Activated T-helper 9 cell treated with anti-CD3 and anti-CD28 coated beads, Interleukin-2, amount 50 U/mL, for 16 hours (primary cell): ENCODE measurements at places on chromosomes 13 and 19.

- no peak for DNase-seq
Observed at GRCh38 chr19:6044056-6044805, 66.1 kb downstream of the RFX2 start.

DNA sequence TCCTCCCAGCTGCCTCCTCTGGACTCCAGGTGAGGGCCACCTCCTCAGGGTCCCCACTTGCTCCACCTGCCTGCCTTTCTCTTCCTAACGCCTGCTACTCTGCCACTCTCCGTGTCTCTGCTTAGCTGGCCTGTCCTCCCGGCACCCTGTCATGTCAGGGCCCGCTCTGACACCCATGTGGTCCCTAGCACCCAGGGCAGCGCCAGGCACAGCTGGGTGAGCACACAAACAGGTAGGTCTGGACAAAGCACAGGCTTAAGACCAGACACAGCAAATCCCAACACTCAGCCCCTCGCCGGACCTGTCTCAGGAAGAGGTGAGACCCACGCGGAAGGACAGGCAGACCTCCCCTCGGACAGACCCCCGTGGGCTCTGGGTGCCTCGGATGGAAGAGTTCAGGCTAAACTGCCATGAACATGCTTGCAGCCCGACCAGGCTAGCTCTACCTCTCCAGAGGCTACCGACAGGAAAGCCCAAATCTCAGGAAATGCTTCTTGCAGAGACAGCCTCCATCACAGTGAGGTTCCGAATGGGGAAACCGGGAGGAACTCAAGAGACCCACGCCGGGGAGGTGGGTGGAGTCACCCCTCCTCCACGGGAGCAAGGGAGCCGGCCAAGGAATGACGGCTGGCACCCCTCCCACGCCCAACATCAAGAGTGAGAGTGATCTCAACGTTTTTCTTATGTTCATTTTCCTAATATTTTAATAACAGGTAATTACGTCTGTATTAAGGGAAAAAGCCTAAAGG, 12.5 kb downstream of the ZNF787 start:
- DNase-seq = no peak

DNA sequence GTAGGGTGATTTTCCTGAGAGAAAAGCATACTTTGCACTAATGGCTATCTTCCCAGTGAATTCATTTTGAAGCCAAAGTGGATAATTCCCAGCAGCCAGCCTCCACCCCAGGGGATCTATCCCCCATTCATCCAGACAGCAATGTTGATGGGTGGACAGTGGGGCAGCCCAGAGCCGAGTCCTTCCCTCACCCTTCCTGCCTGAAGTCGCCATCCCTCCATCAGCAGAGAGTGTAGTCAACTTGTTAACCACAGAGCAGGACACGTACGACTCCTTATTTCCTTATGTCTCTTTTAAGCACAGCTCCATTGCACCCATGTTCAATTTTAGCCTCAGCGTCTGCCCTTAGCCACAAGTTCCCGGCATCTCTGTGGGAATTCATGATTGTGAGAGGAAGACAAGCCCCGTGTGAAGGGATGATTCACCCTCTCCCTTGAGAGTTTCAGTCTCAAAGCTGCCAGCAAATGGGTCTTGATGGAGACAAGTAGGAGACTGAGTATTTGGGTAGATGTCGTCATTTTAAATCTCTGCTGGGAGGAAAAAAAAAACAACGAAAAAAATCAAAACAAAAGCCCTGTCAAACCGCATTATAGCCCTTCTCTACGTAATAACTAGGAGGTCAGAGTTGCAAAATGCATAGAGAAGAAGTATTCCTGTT, 58.3 kb upstream of the MEDAG start:
- DNase-seq = no peak

DNA sequence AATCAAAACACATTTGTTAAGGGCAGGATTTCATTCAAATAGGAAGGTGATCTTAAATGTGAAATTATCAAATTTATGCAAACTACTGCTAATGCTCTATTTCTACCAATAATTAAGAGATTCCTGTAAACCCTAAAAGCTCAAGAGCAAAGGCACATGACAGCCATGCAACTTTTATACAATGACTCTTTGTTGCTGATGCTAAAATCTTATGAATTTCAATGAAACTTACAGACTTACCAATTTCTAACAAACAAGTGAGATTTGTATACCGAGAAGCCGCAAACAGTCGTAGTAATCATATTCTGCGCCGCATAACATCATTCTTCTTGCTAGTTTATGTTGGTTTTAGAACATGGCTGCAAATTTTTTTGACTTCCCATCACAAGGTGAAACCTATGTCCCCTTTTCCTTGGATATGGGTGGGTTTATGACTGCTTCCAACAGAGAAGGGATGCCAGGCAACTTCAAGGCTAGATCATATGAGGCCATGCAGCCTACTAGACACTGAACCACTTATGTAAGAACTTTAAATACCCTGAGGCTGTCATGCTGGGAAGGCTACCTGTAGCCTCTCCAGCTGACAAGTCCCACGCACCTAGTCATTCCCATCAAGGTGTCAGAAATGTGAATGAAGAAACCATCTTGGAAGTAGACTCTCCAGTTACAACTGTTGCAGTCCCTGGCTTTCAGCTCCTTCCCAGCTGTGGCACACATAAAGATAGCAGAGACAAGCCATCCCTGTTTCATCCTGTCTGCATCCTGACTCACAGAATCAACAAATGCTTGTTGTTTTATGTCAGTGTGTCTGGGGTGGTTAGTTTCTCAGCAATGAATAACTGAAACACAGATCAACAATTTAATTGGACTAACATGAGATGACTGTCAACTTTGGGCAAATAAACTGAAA, 42.0 kb downstream of the LNX2 start:
- DNase-seq = no peak

- DNase-seq = no peak
Observed at GRCh38 chr19:37997911-37998344, 90.9 kb downstream of the SIPA1L3 start.

DNA sequence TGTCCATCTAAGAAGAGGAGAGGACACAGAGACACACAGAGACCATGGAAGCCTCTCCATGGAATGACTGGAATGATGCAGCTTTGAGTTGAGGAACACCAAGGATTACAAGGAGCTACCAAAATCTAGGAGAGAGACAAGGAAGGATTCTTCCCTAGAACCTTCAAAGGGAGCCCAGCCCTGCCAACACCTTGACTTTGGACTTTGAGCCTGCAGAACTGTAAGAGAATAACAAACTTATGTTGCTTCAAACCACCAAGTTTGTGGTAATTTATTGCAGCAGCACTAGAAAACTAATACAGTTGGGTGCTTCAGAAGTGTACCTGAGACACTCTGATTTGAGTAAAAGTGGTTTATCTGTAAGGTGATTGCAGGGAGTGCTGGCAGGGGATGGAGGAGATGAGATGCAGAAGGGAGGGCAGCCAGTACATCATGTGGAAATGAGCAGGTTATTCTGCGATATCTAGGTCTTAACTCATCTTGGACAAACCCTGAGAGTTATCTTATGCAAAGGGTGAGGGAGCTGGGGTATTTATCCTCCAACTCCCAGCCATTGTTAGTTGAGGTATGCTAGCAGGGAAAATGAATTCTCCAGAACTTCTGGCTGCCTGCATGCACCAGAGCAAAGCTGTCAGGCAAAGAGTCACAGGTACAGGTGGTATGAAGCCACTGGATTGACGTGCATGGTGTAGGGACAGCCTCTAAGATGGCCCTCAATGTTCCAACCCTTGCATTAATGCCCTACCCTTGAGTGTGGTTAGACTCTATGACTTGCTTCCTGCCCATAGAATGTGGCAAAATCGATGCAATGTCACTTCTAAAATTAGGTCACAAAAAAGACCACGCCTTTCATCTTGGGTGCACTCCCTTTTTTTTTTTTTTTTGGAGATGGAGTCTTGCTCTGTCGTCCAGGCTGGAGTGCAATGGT, 31.3 kb upstream of the ADGRL1 start:
- no peak for DNase-seq

GRCh38 chr13:76106763-76107162, 470.6 kb downstream of the LMO7 start:
- no peak for DNase-seq

DNA sequence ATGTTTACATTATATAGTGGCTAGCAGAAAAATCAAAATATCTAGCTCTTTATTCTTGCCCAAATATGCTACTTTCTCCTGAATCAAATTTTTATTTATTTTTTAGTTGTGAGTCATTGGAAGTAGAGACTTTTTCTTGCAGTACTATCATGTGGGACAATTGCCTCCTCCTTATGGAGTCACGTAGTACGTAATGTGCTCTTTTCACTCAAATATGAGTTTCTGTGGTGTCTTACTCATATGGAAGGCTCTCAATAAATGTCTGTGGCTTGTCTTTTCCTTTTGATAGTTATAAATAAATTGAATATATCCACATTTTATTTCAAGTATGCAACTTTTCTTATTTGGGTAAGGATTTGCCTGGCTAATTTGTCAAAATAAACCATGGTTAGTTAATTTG, 1411.0 kb upstream of the SLC10A2 start:
- DNase-seq = no peak

DNA sequence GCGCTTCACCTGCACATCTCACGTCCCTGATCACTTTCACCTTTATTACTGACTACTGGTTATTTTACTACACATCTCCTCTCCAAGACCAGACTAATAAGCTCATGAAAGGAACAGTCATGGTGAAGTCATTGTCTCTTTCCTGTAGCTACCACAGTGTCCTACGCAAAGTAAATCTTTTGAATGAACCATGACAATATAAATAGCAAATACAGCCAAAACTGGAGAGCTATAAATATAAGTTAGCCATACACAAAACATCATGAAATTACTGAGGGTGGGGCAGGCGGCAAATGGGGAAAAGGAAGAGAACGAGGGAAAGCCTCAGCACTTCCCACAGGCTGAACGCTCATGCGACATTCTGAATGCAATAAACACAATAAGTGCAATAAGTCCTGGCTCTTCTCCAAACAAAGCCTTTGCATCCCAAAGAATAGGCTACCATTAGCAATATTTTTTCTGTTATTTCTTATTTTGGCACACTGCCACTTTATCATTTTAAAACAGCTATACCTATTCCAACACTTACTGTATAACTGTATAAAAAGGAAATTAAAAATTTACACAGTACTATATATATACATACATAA, 62.5 kb downstream of the TUBGCP3 start:
- no peak for DNase-seq

- DNase-seq = no peak
Observed at GRCh38 chr13:114146629-114147028, 14.2 kb upstream of the RASA3 start.

GRCh38 chr13:111219950-111220349, 100.5 kb upstream of the TEX29 start:
- DNase-seq = no peak

DNA sequence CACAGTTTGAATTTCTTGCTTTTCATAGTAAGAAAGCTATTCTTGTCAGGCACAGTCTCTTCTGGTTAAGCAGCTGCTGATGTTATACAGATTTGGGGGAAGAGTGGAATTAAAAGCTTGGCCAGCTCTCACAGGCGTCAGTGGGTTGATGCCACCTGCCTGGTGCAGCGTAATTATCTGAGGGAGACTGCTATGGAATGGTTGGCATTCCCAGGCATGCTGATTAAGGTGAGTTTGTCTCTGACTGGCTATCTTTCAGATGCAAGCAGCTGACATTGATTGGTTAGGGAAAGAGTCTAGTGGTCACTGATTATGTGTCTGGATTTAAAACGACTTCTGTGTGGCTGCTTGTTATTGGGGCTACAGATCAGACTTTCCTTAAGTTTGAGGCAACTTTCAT, 948.4 kb downstream of the UQCRFS1 start:
- DNase-seq = no peak

DNA sequence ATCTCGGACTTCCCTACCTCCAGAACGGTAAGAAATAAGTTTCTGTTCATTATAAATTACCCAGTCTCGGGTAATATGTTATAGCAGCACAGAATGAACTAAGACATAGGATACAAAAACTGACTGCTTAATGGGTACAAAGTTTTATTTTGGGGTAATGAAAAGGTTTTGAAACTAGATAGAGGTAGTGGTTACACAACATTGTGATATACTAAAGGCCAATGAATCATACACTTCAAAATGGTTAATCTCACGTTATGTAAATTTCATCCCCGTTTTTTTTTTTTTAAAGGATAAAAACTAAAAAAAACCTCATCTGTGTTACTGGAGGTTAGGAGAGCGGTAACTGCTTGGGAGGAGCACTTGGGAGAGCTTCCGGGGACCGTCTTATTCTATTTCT, 23.5 kb downstream of the AKT2 start:
- DNase-seq = no peak

DNA sequence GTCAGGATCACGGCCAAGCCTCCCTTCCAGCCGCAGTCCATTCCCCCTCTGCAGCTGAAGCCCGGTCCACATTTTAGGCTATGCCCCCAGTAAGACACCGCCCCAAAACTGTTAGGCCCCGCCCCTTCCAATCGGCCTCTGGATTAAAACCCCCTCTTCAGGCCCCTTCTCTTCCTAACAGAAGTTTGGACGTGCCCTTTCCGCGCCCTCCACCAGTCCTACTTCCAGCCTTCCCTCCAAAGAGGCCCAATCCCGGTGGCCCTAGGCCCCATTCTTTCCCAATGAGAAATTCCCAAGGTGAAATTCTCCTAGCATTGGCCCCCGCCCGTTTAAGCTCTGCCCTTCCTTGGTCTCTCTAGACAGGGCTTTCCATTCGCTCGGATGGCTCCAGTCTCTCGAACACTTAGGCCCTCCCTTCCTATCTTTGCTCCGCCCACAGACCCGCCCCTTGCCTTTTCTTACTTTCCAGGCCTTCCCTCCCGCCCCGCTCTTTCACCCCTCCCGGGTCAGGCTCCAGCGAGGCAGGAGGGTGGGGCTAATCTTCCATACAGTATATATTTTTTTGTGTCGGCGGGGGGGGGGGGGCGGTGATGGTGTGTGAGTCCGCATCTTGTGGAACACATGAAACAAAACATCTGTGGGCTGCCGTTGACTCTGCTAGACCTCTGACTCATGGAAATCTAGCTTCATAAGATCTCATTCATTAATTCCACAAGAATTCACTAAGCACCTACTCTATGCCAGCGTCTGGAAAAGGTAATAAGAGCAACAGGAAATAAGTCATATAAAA, 13.6 kb downstream of the LTBP4 start:
- peak; percentile 95 for DNase-seq

DNA sequence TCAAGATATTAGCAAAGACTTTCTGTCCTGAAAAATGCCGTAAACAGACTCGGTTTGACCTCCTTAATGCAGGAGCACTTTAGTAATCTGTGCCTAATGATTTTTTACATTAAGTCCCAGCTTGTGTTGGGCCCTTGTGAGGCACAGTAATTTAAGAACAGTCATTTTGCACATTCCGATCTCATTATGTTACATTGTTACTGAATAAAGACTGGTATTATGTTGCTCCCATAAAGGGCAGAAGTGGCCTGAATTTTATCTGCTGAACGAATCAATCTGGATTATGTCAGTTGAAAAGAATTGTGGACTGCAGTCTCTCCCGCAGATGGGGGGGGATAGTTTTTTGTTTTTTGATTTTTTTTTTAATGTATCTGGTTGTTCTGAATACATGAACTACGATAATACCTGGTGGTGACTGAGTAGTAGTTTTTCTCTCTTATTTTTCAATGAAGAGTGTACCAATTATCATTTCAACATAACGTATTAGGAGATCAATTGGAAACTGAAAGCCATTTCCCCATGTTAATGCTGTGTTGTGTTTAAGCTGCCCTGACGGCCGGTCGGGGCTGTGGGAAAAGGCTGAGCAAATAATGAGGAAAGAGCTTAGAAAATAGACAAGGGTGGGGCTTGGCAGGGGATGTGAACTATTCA, 290.2 kb downstream of the ZNF536 start:
- DNase-seq = no peak

- no peak for DNase-seq
Observed at GRCh38 chr19:34479396-34479795, 2.2 kb upstream of the WTIP start.

GRCh38 chr13:98717891-98718290, 34.6 kb downstream of the SLC15A1 start:
- DNase-seq = no peak

- DNase-seq = no peak
Observed at GRCh38 chr19:12230751-12231733, 63.6 kb downstream of the ZNF44 start.
